Activated naive CD8-positive, alpha-beta T cell treated with anti-CD3 and anti-CD28 coated beads, Interleukin-2, amount 50 U/mL, for 16 hours (primary cell): ENCODE measurements at places on chromosomes 3 and 15.

- DNase-seq, result no peak
Measured at GRCh38 chr3:188378786-188379185, 224.8 kb downstream of the LPP start.

DNA sequence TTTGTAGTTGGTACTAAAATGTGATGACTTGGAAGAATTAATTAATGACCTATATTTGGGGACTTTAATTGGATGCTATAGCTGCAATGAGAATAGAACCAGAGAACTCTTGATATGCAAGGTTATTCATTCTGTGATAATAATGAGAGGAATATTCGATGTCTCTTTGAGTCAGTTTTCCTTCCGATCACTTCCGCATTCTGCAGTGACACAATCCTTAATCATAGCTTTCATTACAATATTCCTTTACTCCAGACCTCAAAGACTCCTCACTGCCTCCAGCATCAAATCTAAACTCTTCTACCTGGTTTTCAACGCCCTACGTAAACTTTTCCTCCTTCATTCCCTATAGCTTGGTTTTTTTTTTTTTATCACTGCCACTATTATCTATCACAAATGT, 21.6 kb downstream of the B3GNT5 start:
- DNase-seq, result no peak

GRCh38 chr3:196555295-196555694, 13.1 kb downstream of the WDR53 start:
- DNase-seq, result no peak

GRCh38 chr3:48157950-48158376, 30.3 kb downstream of the CDC25A start:
- no peak for DNase-seq

DNA sequence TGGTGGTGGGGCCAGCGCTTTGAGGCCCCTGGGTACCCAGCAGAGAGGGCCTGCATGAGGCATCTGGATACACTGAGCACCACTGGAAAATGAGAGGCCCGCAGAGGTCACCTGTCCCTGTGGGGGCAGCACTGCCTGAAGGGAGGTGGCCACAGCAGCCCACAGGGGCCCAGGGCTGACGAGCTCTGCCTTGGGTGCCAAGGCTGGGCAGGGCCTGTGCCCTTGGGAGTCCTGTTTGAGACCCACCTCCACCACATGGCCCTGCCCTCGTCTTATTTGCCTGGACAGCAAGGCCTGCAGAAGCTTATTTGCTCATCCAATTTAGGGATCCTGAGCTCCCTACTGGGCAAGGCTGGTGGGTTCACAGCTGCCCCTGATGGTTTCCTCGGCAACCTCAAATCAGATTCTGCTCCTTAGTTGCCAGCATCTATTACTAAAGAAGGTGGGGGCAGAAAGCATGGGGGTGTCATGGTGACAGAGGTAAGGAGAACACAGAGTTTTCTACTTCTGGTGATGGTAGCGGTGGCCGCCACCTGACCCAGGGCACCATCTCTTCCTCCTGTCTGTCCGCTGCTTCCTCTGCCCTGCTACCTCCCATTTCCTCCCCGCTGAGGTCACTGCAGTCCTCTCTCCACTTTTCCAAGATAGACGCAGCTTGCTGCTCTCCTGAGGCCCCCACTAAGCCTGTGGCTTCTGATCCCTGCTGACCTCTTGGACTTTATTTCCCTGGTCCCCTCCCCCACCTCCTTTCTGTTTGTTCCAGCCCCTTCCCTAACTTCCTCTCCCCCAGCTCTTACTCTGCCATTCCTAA, 62.9 kb downstream of the HMCES start:
- no peak for DNase-seq

GRCh38 chr3:69385123-69385722, 665 bp downstream of the FRMD4B start:
- DNase-seq, result no peak

- DNase-seq, result no peak
Measured at GRCh38 chr15:96331144-96331944, 844 bp downstream of the NR2F2 start.

DNA sequence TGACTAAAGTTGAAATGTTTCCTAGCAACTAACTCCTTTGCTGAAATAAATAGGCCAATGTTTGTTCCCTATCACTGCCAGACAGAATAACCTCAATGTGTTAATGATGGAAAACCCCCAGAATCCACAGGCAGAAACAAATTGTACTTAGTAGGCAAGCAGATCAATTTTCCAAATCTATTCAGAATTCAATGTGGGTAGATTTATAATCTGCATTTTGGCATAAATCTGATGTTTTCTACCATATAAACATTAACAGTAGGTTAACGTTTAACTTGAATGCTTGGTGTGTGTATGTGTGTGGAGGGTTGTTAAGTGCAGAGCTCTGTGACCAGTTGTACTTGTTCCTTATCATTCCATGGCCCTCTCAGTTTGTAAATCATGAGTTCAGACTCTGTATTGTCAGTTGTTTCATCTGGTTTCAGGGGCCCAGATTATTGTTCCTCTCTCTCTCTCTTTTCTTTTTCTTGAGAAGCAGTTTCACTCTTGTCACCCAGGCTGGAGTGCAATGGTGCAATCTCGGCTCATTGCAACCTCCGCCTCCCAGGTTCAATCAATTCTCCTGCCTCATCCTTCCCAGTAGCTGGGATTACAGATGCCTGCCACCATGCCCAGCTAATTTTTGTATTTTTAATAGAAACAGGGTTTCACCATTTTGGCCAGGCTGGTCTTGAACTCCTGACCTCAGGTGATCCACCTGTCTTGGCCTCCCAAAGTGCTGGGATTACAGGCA, 32.8 kb downstream of the PLSCR1 start:
- DNase-seq, result no peak

- no peak for DNase-seq
Measured at GRCh38 chr15:35496585-35496984, 49.4 kb downstream of the DPH6 start.
